ENCODE measurements at places on chromosomes 3 and 15.

- no peak for DNase-seq
Observed at GRCh38 chr15:89566621-89567294, 8.5 kb upstream of the TICRR start.

- DNase-seq = no peak
Observed at GRCh38 chr3:17133632-17134545, 249.1 kb downstream of the PLCL2 start.

GRCh38 chr3:126107203-126107939 is 23.4 kb upstream of the SLC41A3 start:
- DNase-seq = no peak

DNA sequence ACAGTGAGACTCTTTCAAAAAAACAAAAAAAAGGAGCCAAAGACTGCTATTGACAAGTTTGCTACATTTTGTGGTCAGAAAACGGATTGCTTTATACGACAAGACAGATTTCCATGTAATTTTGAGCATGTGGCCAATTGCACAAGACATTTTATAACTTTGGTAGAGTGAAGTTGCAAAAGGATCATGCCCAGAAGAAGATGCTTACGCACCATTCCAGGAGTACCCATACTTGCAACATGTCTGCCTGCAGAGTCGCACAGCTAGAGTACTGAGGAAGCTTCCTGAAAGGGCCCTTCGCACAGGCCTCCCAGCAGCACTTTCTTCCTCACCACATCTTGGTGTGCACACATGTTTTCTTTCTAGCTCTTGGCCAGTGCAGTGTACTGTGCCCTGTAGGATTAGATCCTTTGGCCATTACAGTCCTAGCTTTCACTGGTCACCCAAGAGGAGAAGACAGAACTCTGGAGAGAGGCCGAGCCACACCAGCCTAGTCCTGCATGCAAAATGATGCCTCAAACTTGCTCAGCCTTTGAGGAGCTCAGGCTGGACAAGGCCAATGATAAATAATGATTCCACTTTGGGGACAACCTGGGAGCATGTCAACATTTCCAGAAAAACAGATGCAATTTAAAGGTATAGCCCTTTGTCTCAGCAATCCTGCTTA is 11.7 kb downstream of the CHDH start:
- no peak for DNase-seq

GRCh38 chr3:4985330-4986174 is 6.3 kb downstream of the BHLHE40 start:
- DNase-seq = no peak

DNA sequence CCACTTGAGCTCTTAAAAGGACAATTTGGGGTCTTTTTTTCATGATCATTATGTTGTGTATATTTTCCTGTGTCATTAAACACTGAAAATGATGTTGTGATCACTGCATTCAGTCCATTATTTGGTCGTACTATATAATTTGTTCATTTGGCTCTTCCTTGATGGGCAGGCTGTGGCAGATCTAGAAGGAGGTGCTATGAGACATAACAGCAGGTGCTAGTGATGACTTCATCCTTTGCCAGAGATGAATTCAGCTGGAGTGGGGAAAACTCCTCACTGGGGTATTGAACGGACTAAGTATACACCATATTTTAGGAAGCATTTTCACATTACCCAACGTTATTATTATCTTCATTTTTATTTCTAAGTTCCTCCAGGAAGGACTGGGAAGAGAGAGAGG is 12.0 kb downstream of the CMTM7 start:
- no peak for DNase-seq

DNA sequence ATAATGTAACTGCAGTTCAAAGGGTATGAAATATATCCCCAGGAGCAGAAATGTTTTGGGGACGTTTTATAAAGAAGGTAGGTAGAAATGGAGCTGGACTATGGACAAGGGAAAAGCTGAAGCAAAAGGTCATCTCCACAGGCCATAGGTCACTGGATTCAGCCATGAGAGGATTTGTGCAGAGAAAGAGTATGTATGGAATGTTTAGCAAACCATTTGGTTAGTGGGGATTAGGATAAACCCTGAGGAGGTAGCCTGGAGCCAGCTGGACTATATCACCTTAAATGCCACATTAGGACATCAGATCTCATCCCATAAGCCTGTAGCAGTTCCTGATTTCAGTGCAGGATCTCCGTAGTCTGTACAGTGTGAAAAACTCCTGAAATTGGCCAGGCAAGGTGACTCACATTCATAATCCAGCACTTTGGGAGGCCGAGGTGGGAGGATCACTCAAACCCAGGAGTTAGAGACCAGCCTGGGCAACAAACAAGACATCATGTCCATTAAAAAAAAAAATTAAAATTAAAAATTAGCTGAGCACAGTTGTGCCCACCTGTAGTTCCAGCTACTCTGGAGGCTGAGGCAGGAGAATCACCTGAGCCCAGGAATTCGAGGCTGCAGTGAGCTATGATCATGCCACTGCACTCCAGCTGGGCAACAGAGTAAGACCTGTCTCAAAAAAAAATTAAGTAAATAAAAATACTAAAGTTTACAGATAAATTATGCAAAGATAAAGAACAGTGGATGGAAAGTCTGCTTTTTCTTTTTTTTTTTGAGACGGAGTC is 4.7 kb downstream of the IP6K1 start:
- DNase-seq = no peak

- DNase-seq = peak; percentile 68
Observed at GRCh38 chr3:170037463-170038433, at the start of gene GPR160. GPR160 (plus strand) TSS chr3:170037995; CDS start chr3:170083973, 45,978 bp downstream.

GRCh38 chr3:279325-279724 is 82.8 kb downstream of the CHL1 start:
- no peak for DNase-seq

DNA sequence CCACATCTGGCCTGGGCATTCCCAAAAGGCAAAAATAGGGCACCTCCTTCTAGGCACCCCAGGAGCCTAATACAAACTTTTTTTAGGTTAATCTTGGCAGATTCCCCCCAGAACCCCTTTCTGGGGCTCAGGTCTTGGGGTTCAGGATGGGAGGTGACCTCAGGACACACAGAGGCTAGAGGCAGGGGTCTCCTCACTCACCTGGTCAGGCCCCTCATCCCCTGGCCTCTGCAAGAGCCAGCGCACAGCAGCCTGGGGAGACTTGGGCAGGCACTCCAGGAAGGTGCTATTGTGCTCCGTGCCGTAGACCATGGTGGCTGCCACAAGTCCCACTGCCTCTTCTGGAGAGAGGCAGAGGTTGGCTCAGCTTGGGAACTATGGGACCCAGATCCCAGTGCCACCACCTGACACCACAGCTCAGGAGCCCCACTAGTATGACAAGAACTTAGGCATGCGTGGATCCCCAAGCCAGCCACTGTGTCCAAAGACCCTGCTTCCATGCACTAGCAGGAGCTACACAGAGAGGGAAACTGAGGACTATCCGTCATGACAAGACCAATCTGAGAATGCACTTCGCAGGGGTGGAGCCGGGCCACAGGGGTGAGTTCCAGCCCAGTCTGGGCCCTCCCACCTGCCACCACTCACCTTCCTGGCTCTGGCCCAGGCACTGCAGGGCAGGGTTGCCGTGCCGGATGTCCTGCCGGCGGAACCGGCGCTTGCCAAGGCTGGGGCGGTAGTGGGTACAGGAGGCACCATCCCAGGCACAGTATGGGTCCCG is 7.4 kb downstream of the SEMA3G start:
- DNase-seq = no peak

- DNase-seq = no peak
Observed at GRCh38 chr3:179949412-179949811, 87.3 kb downstream of the PEX5L start.

DNA sequence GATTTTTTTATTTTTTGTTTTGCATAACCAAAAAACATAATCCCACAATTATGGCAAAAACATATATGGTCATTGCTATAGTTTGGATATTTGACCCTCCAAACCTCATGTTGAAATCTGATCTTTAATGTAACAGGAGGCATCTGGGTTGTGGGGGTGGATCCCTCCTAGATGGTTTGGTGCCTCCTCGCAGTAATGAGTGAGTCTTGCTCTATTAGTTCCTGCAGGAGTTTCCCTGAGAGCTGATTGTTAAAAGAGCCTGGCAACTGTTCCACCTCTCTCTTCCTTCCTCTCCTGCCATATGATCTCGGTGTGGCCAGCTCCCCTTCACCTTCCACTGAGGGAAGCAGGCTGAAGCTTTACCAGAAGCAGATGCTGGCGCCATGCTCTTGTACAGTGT is 33.2 kb upstream of the TRIM59 start:
- no peak for DNase-seq

DNA sequence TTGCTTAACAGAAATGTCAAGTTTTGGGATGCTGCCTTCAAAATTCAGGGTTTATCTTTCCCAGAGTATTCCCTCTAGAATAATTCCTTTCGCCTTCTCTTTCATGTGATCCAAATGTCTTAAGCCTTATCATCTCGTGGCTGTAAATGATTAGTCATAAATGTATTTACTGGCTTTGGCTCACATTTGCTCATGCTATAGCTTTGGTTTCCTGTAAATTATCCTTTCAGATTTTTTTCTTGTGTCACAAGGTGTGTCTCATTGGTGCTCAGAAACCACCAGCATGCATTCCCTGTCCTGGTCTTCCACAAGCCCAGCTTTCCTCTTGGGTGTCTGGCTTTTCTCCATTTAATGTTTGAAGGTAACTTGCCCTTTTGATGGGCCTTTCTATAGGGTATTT is 692.7 kb upstream of the ALCAM start:
- no peak for DNase-seq

GRCh38 chr15:67042551-67043142 is 22.8 kb upstream of the SMAD3 start:
- DNase-seq = no peak

DNA sequence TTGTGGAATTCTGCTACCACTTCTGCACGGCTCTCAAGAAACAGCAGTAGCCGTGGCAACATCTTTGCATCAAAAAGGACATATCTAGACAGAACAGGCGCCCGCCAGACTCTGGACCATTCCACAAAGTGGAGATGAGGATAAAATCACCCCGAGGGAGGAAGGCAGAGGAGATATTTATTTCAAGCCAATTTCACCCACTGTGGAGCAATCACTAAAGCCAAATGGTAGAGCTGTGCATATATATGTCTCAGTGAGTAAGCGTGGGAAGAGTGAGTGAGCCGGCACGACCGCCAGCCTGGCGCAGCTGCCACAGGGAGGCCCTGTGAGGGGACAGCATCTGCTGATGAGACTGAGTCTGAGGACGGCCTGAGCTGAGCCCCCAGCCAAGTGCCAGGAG is 111.3 kb downstream of the MEGF11 start:
- DNase-seq = no peak

- DNase-seq = no peak
Observed at GRCh38 chr15:82979726-82980125, 6.3 kb upstream of the RAMAC start.

- no peak for DNase-seq
Observed at GRCh38 chr15:99616773-99617342, 51.1 kb downstream of the MEF2A start.

DNA sequence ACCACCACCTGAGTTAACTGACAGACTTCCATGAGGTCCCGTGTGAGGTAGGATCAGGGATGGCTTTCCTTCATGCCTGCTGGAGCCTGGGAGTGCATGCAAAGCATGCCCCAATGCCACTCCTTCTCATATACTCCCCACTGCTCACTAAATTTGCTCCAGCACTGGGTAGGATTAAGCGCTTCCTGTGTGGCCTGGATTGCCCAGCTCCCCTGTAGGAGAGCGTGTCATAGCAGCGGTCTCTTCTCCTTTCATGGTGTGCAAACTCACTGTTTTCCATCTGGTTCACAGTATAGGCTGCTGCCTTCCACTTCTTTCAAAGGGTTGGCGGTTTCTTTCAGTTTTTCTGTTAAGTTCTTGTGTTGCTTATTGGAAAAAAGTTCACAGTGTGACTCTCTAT is 34.1 kb upstream of the ABI3BP start:
- no peak for DNase-seq

DNA sequence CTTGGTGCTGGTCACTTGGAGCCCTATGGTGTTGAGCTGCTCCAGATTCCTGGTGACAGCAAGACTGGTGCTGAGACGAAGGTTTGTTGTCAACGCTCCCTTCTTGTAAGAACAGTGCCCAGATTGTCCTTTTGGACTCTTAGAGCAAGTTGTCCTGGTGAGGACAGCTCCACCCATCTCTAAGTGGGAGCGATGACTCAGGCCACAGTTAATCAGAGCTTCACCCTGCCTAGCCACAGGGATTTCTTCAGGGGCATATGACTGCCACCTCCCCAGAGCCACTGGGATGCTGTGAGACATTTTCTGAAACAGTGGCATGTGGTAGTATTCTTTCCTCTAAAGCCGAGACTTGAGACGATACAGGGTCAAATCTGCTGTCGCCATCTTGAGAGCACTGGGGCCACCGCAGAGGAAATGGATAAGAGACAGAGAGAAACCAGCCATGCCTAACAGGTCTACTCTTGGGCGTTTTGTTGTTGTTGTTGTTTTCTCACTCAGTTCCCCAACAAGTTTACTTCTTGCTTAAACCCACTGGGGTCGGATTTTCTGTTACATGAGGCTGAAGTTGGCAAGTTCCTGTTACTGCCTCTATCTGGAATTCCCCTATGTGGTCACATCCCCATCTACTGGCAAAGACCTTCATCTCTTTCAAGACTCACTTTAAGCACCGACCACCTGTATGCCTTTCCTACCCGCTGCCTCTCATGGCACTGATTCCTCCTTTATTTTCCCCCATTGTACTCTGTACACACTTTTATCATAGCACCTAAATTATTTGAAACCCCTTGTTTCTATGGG is 16.0 kb upstream of the PCOLCE2 start:
- DNase-seq = no peak

GRCh38 chr3:127784865-127785710 is 37.2 kb downstream of the MGLL start:
- DNase-seq = no peak

- no peak for DNase-seq
Observed at GRCh38 chr3:105365391-105366325, 1.1 kb upstream of the ALCAM start.

GRCh38 chr15:42056934-42057798 is 36.3 kb upstream of the PLA2G4E start:
- DNase-seq = peak; percentile 43

- DNase-seq = no peak
Observed at GRCh38 chr3:154766765-154767503, 313.2 kb upstream of the MME start.

GRCh38 chr3:122800706-122801237 is 5.9 kb downstream of the SLC49A4 start:
- no peak for DNase-seq

DNA sequence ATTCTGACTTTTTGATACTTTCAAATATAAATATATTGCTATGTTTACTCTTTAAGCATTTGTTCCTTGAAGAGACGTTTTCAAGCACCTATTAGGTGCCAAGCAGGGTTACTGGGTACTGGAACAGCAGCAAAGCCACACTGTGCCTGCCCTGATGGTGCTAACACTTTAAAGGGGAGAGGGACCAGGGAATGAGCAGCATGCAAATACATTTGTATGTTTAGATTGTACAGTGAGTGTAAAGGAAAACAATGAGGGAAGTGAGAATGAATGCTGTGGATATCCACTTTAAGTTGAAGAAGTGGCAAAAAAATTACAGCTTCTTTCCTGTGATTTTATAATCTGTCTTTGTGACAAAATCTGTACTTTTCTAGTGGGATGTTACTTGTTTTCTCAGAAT is 400.2 kb upstream of the ATP11B start:
- DNase-seq = no peak

DNA sequence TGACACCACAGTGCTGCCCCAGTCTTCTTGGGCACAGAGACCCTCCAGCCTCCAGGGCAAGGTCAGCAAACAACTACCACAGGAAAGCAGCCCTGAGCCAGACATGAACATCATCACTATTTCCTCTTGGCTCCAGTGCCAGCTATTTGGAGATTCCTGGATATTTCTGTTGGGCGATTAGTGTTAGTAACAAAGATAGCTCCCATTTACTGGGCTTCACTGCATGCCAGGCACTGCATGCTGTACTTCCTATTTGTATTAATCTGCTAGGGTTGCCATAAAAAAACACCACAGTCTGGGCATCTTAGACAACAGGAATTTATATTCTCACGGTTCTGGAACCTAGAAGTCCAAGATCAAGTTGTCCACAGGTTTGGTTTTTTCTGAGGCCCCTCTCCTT is 255.1 kb upstream of the STT3B start:
- no peak for DNase-seq

Measured in central memory CD8-positive, alpha-beta T cell (primary cell).